ENCODE measurements at places on chromosomes 4 and X.

- no peak for DNase-seq
Measured at GRCh38 chr4:18676526-18676915, 655.0 kb upstream of the LCORL start.

DNA sequence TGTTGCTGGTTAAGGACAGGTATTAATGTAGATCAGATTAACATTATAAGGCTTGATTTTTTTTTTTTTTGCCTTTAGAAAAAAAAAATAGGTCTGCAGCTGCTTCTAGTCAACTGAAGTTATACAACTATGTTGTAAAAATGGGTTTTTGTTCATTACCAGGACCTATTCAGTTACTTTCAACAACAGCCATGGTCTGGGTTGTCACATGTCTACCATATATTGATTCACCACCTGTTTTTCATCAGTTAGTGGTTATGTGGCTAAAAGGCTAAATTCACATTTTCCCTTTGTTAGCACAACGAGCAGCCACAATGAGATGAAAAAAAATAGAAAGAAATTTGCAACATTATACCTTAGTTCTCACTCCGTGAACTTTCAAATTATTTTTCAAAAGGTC is 45.5 kb downstream of the GLRB start:
- DNase-seq, result no peak

- no peak for DNase-seq
Measured at GRCh38 chrX:66167431-66167830, 3.4 kb downstream of the HEPH start.

DNA sequence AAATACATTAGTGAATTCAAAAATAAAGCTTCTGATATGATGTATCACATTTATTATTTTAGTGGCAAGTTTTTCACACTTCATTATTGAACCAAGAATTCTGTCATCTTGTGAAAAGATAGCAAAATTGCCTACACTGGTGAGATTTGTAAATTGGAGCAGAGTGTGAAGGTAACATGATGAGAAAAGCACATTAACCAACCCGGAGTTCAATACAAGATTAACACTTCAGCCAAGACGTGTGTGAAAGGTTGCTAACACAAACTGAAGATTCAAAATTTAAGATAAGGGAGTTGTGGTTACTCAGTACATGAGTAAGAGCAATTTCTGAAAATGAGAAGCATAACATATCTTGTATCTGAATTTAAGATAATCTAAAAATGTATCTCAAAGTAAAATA is 346.7 kb downstream of the PDHA2 start:
- no peak for DNase-seq

- DNase-seq, result no peak
Measured at GRCh38 chr4:109648266-109648996, 54.8 kb downstream of the CASP6 start.

Measured in RKO (cell line).